ENCODE measurements at places on chromosomes 3 and 15. TPM values are rescaled to one million over a fixed set of nuclear protein-coding genes. Genes with fewer than 3 reads are reported as not detected.

DNA sequence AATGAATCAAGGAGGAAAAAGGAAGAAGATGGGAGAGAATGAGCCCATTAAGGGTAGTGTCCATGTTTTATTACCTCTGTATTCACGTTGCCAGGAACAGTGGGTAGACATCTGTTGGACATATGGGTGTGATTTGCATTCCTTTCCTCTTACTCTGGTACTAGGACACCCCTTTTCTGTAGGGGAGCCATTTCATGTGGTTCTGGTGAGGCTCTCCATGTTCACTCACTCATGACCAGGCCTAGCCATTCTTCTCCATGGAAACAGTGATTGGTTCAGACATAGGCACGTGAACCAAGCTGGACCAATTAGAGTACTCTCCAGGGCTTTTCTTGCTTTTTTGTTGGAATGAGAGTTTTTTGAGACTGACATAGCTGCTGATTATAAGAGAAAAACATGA is 39.6 kb upstream of the PDCD6IP start:
- DNase-seq, result no peak
- H3K36me3 ChIP-seq, result no peaks in the 10 kb centered on the region
- H3K4me3 ChIP-seq, result no peak overlapping the region
- no peaks in the 10 kb centered on the region for H3K4me1 ChIP-seq
- no peak overlapping the region for H3K27ac ChIP-seq

DNA sequence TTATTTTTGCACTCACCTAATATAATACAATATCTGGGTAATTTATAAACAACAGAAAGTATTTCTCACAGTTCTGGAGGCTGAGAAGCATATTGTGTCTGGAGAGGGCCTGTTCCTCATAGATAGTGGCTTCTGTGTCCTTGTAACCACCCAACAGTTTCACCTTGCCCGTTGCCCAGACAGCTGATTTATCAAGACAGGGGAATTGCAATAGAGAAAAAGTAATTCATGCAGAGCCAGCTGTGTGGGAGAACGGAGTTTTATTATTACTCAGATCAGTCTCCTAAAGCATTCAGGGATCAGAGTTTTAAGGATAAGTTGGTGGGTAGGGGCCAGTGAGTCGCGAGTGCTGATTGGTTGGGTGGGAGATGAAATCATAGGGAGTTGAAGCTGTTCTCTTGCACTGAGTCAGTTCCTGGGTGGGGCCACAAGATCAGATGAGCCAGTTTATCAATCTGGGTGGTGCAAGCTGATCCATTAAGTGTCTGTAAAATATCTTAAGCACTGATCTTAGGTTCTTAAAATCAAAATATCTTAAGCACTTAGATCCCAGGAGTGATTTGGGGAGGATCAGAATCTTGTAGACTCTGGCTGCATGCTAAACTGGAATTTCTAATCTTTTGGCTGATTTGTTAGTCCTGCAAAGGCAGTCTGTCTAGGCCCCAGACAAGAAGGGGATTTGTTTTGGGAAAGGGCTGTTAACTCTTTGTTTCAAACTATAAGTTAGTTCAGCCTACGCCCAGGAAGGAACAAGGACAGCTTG is 33.9 kb upstream of the C15orf39 start:
- H3K36me3 ChIP-seq, result no peaks in the 10 kb centered on the region
- DNase-seq, result no peak
- no peak overlapping the region for H3K4me3 ChIP-seq
- H3K4me1 ChIP-seq, result no peaks in the 10 kb centered on the region
- H3K27me3 ChIP-seq, result no peaks in the 10 kb centered on the region

The SPTBN5 gene
- 4.0 TPM for total RNA-seq

The LCTL gene
- total RNA-seq, result not detected

DNA sequence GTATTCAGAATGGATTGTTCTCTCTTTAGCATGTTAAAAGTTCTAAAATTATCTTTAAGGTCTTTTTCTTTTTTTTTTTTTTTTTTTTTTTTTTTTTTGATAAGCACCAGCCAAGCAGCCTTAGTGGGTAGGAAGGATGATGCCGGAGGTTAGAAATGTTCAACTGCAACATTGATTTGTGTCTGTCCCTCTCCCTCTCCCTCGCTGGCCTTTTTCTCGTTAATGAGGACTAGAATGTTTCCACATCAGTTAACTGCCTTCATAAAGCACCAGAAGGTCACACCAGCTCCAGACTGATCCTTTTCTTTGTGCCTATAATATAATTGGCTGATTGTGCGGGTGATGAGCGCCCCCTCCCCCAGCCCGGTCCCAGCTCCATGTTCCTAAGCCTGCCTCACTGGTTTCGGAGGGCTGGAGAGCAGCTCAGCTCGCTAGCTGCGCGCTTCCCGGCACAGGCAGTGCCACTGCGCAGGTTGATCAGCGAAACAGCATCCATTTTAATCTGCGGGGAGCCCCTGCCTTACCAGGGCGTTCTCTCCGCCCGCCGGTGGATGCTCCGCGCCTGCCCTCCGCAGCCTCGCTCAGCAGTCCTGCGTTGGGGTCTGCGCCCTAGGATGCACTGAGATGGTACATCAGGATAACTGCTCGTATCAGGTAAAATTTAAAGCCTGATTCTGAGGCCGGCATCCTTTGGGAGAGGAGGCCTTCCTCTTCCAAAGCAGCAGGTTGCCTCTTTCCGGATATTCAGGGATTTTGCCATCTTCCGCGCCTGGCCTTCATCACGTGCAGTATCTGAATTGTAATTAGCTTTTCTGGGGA is 148.9 kb upstream of the IL12A start:
- no peak within 1 kb of the TSS for H3K27ac ChIP-seq
- no peaks in the 10 kb centered on the region for H3K36me3 ChIP-seq
- H3K4me1 ChIP-seq, result no peaks in the 10 kb centered on the region
- DNase-seq, result no peak
- peak within 1 kb of the TSS; percentile 9 for H3K4me3 ChIP-seq
- H3K27me3 ChIP-seq, result no peaks in the 10 kb centered on the region

- H3K27me3 ChIP-seq, result no peaks in the 10 kb centered on the region
- H3K4me3 ChIP-seq, result no peak overlapping the region
- DNase-seq, result no peak
Observed at GRCh38 chr3:98821063-98821462, 57.9 kb downstream of the ST3GAL6 start.

DNA sequence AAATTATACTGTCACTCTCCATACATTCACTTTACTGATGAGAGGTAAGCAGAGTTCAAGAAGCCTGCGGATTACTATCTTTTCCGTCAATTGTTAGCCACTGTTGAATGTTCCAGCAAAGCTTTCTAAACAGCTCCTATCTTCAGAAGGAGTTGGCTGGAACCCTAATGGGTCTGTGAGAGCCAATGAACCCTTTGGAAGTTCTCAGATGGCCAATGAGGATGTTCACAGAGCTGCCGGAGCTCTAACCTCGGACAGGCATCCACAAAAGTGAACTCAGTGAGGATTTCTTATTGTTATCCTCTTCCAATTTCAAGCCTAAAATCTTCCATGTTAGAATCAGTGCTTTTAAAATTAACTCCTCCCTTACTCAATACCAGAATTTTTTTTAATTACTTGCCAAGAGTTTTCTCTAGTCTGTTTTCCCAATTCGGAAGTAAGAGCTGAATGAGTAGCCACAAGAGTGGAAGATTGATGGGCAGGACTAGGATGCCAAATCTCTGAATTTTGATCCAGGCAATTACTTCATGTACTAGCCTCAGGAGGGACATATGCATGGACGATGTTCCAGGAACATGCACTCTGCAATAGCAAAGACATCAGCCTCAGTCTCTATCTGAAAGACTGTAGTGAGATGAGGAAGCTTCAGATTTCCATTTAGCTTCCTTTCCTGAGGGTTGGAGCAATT is 78.1 kb downstream of the AGBL1 start:
- no peaks in the 10 kb centered on the region for H3K4me1 ChIP-seq
- no peak overlapping the region for H3K27ac ChIP-seq
- no peak overlapping the region for H3K4me3 ChIP-seq
- no peak for DNase-seq
- no peaks in the 10 kb centered on the region for H3K36me3 ChIP-seq

The ITPKA gene
- total RNA-seq, result 2.8 TPM

The PDZRN3 gene
- 4.9 TPM for total RNA-seq

DNA sequence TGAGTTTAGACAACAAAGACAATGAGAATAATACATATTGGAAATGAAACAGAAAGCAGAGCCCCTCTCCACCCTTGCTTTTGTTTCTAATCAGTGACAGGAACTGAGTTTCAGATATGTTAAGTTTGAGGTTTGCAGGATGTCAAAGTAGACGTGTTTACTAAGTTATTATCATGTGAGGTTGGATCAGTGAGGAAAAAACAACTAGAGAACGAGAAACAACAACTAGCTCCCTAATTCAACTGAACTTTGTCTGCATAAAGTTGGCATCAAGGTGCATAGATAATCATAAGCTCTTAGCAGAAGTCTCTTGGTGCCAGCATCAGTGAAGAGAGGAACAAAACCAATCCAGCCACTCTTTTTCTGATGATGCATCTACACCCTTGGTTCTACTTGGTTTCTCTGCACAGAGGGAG is 491.1 kb upstream of the NR2F2 start:
- H3K36me3 ChIP-seq, result no peaks in the 10 kb centered on the region
- no peaks in the 10 kb centered on the region for H3K4me1 ChIP-seq
- no peaks in the 10 kb centered on the region for H3K27me3 ChIP-seq
- H3K4me3 ChIP-seq, result no peak overlapping the region
- H3K27ac ChIP-seq, result no peak overlapping the region
